ENCODE measurements at places on chromosomes 1 and 21.

DNA sequence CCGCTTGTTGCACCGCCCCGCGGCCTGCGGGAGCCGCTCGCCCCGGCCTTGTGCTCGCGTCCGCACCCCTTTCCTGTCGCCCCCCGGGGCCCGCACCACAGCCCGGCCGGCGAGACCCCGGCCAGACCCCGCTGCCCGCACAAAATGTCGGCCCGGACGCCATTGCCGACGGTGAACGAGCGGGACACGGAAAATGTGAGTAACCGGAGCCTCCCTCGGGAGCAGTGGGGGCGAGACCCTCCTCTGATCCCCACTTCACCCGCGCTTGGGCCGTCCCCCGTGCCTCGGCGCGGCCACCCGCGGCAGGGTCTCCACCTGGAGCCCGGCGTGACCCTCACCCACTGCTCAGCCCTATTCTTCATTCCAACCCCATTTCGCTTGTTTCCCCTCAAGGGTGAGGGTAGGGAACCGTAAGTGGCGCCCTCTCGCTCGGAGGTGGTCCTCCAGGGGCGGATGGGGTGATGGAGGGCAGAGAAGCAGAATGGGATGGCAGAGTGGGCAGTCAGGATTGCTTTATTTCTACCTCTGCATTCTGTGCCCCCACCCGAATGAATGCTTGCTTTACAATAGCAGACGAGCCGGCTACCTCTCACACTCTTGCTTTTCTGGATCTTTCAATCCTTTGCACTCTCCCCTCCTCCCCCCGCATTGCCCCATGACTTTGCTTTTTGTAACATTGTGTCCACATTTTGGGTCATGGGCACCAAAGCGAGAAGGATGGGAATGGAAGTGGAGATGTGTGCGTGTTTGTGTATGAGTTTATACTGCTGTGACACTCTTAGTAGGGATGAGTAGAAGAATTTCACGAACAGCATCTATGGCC, 954 bp downstream of the MARK1 start:
- DNase-seq: no peak

DNA sequence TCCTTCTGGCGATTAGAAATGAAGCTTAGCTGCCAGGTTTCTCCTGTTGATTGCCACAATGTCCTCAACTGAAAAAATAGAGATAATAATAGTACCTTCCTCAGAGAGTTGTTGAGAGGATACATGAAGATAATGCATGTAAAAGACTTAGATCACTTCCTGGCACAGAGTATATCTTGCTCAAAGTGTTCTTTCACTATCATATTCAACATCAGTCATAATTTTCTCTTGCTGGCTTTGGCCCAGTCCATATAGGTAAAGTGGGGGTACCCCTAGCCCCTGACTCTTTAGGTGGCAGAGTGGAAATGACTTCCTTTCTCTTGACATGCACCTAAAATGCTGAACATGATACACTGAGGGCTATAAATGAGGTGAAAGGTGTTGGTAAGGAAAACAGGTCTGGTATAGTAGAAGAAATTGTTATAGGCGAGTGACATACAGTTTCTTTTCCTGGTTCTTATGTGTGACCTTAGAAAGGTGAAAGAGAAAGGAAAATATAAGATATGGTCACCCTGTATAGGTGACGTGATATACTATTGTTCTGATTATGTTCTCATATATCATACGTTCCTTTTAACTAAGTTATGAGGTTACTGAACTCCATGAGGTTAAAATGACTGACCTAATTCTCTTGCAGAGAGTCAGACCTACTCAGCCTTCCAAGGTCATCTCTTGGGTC, 209.9 kb upstream of the DEPDC1 start:
- DNase-seq: no peak

- DNase-seq: no peak
Observed at GRCh38 chr1:17207046-17207445, 2.1 kb downstream of the PADI1 start.

GRCh38 chr21:38315122-38315521, 58.3 kb downstream of the KCNJ15 start:
- DNase-seq: no peak

GRCh38 chr1:99305626-99306025, 41.3 kb downstream of the PLPPR4 start:
- DNase-seq: no peak

DNA sequence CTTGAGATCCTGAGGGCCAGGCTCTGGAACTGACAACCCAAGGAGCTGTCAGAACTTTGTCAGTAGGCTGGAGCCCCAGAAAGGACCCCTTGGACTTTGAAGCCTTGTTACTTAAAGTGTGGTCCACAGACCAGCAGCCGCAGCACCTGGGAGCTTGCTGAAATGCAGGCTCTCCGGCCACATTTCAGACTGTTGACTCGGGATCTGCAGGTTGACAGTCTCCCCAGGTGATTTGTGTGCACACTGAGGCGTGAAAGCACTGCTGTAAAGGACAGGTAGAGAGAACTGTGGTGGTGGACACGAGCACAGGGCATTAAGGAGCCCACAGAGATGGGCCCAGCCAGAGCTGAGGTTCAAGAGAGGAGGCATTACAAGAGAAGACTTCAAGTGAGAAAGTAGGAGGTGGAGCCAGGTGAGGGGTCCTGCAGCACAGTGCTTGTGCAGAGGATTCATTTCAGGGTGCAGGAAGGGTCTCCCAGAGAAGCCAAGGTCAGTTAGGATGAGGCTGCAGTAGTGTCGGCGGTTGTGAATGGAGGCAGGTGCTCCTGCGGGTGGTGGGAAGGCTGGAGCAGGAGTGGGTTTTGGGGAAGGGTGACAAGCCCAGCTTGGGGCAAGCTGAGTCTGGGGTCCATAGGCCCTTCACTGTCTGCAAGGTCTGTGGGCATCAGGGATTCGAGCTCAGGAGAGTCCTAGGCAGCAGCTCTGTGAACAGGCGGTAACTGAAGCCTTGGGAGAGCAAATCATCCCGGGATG, 4.6 kb downstream of the HYI start:
- no peak for DNase-seq

- DNase-seq: no peak
Observed at GRCh38 chr1:226086776-226087175, 24.3 kb downstream of the H3-3A start.

DNA sequence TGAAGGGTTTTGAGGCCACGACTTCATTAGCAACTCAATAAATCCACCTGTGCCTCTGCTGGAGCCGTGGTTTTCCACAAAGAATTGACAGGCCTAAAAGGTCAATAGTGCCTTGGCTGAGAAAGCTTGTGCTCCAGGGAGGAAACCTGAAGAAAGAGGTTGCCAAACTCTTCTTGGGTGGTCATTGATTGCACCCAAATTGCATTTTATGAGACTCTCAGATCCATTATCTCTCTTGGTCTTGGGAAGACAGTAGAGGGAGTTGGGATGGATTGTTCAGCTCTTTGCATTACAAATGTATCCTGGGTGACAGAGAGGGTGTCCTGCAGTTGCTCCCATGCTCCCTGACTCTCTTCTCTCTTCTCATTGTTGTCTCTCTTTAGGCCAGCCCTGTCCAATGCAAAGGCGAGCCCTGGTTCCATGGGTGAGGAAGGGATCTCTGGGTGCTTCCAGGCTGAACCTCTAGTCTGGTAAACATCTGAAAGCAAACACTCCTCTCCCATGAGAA, 46.1 kb upstream of the HTR1D start:
- DNase-seq: no peak

DNA sequence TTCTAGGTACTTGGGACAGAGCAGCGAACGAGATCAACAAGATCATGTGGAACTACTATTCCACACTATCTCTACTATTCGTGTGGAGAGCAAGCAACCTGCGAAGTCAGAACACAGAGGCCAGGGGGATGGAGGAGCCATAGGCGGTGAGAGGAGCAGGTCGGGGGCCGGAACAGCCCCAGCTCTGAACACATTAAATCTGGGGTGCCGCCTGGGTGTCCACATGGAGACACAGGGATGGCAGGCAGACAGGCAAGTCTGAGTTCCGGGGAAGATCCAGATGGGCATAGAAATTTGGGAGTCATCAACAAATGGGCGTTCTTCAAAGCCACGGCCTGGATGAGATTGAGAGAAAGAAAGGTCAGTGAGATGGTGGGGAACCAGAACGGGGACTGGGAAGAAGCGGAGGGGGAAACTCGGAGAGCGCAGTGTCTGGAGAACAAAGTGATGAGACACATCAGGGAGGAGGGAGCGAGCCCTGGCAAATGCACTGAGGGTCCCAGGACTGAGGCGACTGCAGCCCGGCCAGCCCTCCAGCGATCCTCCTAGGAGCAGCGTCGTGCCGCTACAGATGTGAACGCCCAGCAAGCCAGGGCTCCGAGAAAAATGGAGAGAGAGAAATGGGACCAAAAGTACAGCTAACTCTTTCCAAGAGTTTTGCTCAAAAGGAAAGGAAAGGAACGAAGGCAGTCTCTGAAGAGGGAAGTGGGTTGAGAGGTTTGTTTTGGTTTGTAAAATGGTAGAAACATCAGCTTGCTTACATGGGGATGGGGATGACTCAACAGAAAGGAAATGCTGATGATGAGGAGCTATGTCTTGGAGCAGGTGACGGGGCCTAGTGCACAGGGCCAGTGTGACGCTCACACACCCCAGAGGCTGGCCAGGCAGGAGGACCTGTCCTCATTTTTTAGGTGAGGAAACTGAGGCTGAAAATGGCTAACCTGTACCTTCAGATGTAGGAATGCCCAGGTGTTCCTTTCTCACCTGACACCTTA, 84.5 kb downstream of the GLIS1 start:
- DNase-seq: no peak

DNA sequence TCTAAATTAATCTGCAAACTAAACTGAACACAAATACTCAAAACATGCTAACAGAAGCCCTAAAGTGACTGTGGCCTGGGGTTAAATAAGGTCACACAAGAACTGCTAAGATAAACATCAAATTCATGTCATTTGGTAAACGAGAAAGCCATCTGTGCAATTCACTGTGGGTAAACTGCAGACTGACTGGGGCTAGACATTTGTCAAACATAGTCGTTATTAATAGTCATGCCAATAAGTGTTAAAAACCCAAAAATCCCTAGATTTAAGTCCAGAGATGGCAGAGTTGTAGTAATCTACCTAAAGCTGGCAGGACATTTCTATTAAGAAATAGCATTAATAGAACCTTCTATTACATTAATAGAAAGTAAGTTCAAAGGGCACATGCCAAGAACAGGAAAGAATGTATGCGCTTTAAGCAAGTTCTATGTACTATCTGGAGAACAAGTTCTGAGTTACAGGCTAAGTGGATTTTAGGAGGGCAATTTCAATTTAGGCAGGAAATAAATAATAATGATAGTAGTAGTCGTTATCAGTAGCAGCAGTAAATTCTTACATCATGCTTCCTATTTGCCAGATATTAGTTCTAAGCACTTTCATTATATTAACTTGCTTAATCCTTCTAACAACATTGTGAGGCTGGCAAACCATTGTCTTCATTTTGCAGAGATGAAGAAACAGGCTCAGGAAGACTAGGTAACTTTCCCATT, 8.6 kb downstream of the EDEM3 start:
- DNase-seq: peak; percentile 10

- no peak for DNase-seq
Observed at GRCh38 chr1:191085121-191085520, 607.5 kb upstream of the BRINP3 start.

DNA sequence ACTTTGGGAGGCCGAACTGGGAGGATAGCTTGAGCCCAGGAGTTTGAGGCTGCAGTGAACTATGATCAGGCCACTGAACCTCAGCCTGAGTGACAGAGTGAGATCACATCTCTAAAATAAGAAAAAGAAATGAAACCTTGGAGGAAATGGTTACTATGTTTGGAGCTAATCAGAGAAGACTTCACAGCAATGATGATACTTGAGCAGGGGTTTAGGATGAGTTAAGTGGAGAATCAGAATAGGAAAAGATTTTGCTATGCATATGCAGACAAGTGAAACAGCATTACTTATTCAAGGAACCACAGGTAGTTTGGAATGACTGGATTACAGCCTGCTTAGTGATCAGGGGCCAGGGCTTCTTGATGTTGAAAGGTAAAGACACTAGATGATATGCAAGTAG, 1.3 kb upstream of the CD5L start:
- no peak for DNase-seq

DNA sequence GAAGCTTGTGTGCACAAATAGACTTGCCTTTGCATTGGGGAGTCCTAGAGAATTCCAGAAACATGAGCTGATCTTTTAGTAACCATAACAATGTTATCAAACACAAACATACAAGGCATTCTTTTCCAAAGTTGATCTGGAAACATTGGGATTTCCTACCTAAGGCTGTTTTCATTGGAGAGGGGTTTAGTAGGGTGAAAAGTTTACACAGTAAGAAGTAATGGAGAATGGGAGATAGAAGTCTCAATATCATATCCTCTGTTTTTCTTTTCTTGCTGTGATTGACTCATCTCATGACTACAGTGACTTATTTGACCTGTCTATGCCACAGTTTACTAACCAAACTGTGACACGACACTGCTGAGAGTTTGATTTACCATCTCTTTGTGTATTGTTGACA, 65.6 kb upstream of the PLA2G4A start:
- DNase-seq: no peak

GRCh38 chr1:203593723-203594122, 32.9 kb upstream of the ATP2B4 start:
- peak; percentile 75 for DNase-seq

DNA sequence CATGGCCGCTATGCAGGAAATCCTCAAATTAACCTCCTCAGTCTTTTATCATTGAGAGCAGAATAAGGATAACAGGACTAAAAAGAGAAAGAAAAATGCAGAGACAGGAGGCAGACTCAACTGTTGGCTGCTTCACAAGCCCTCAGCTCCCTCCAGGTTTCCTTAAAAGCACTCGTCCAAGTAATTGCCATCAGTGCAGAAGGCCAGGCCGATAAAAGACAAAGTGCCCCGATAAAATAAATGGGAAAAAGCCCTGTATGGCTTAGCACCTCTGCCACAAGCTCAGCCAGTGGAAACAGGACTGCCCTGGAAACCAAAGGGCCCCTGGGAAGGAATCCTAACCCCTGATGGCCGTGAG, 8.1 kb downstream of the S100A6 start:
- DNase-seq: no peak

DNA sequence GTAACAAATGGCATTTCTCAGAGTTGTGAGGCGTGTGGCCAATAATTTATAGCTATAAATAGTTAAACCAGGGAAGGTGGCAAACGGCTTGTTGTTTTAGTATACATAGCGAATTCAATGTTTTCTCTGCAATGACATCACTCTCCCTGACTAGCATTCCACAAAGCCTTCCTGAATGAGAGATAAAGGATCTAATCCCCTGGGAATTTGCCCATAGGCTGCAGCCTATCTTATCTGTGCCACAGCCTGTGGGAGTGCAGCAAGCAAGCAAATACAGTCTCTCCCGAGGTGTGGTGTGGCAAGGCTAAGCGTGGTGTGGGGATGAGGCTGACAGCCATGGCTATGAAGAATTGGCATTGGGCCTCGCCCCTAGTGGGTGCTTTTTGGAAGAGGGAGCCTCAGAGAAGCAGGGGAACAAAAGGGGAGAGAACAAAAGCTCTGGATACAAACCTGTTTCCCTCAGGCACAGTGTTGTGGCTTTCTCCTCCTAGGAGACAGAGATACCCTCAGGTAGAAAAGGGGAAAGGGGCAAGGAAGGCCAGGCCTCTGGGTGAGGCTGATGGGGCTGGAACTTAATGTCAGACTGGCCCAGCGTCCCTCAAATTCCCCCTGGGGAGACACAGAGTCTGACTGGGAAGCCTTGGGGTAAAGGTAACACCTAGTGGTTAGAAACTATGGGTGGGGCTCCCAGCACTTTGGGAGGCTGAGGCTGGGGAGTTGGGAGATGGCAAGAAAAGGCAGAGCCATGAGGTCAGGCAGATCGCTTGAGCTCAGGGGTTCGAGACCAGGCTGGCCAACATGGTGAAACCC, 8.9 kb downstream of the TAGLN2 start:
- no peak for DNase-seq

All from CD4-positive, alpha-beta T cell treated with Interleukin-6 for 4 hours (primary cell).